Epithelial cell of proximal tubule (primary cell): ENCODE measurements at places on chromosomes 11 and 22. TPM values are rescaled to one million over a fixed set of nuclear protein-coding genes. Genes with fewer than 3 reads are reported as not detected.

GRCh38 chr11:61803889-61804647 lies 11.4 kb downstream of the FEN1 start:
- no peak for DNase-seq

- no peak for DNase-seq
These were observed 11.1 kb downstream of the ZP1 start for GRCh38 chr11:60878245-60879101.

DNA sequence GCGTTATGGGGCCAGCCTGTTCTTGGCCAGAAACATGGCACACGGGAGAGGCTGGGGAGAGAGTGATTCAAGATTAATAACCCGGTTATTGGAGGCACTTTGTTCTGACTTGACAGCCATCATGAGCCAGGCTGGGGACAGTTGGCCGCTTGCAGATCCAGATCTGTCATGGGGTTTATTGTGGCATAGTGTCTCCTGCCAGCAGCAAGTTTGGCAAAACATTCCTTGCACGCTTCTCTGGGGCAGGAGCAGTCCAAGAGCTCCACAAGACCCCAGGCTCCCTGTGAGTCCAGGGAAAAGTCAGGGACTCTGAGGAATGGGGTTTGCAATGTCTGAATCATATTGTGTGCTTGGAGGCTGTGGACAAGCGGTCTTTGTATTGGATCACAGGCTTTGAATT lies 270.4 kb downstream of the MIAT start:
- no peak for DNase-seq

CD3E gene
- not detected in 2 replicates for total RNA-seq

HYLS1 gene
- total RNA-seq: 9.3 and 11.3 TPM in 2 replicates

OR8G1 gene
- not detected in 2 replicates for total RNA-seq

GRIA4 gene
- total RNA-seq: 0.69 TPM in 1 of 2 replicates, not detected in the other

SYT12 gene
- total RNA-seq: 0.43 and 0.58 TPM in 2 replicates

DNA sequence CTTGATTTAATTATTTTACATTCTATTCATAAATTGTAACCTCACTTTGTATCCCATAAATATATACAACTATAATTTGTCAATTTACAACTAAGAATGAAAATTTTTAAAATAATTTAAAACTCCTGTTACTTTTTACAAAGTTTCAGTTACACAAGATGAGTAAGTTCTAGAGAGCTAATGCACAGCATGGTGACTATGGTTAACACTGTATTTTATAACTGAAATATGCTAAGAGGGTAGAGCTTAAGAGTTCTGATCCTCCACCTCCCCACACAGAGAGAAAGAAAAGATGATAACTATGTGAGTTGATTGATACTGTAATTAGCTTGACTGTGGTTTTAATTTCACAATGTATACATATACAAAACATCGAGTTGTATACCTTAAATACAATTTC lies 412.5 kb upstream of the DDI1 start:
- no peak for DNase-seq

DNA sequence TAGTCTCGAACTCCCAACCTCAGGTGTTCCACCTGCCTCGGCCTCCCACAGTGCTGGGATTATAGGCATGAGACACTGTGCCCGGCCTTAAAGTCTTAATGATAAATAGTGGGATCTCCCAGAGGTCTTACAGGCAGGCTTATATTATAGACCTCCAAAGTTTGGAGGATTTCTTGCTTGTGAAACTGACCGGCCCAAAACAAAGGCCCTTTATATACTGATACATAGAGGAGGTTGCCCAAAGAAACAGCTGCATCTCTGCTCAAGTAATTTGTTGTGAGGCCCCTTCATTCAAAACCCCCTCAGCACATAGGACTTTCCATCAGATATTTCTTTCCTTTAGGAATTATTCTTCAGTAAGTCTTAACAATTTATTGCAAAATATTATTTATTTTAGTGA lies 27.4 kb upstream of the RDX start:
- DNase-seq: no peak

OTOG gene
- total RNA-seq: not detected in 2 replicates

DNA sequence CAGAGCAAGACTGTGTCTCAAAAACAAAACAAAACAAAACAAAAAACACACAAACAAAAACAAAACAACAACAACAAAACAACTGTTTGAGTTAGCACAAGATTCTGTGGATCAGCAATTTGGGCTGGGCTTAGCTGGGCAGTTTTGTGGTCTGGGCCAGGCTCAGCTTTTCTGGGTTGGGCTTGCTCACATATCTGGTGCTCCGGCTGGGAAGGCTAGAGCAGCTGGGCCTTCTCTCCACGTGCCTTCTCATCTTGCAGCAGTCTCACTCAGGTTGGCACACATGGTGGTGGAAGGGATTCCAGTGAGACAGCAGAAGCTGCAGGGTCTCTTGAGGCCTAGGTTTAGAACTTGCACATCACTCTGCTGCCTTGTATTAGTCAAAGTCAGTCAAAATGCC lies 35.7 kb downstream of the EIF3F start:
- no peak for DNase-seq

FAM83F gene
- total RNA-seq: 3.3 and 3.5 TPM in 2 replicates

DNA sequence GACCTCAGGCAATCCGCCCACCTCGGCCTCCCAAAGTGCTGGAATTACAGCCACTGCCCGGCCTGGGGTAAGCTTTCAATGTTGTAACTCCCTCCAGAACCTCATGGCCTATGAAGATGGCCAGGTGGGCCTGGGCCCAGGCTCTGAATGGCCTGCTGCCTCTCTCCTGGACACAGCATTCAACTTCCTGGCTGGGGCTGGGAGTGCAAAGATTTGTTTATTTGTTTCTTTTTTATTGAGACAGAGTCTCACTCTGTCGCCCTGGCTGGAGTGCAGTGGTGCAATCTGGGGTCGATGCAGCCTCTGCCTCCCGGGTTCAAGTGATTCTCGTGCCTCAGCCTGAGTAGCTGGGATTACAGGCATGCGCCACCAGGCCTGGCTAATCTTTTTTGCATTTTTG lies 513 bp upstream of the TSGA10IP start:
- DNase-seq: no peak

MRPL49 gene
- total RNA-seq: 77.5 and 126 TPM in 2 replicates

DNA sequence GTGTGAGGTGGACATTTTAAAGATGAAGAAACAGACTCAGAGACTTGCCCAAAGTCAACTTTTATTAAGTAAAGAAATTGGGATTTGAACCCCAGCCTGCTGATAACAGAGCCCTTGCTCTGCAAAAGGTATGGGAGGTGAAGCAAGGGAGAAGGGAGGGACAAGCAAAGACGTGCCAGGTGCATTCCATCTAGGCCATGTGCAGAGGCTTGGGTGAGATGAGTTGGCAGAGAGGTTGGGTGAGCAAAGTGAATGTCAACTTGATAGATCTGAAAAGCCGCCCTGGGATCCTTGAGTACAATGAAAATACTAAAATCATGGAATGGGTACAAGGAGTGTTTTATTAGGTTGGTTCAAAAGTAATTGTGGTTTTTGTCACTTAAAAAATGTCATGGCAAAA lies 341.3 kb downstream of the CADM1 start:
- DNase-seq: no peak

- DNase-seq: no peak
These were observed 223.7 kb upstream of the TBCEL start for GRCh38 chr11:120800206-120800605.

PIWIL4 gene
- 0.22 and 1.2 TPM in 2 replicates for total RNA-seq

DKK3 gene
- 54.5 and 133 TPM in 2 replicates for total RNA-seq

SCGB1A1 gene
- total RNA-seq: not detected in 2 replicates

- DNase-seq: no peak
These were observed 25.4 kb upstream of the BSX start for GRCh38 chr11:123006860-123007542.

GRM5 gene
- 0.12 and 0.14 TPM in 2 replicates for total RNA-seq

MS4A12 gene
- not detected in 2 replicates for total RNA-seq

CCDC157 gene
- 2.2 and 5.0 TPM in 2 replicates for total RNA-seq

POTEH gene
- not detected in 2 replicates for total RNA-seq

GRCh38 chr11:17421781-17422180 lies 33.3 kb upstream of the KCNJ11 start:
- no peak for DNase-seq

MPEG1 gene
- total RNA-seq: not detected in 2 replicates

- DNase-seq: no peak
These were observed 121.3 kb downstream of the NECTIN1 start for GRCh38 chr11:119607726-119608125.

- no peak for DNase-seq
These were observed 50.5 kb downstream of the RAB30 start for GRCh38 chr11:83020942-83021779.
